ENCODE measurements at places on chromosomes 2 and 18.

GRCh38 chr2:130864830-130865800, 28.4 kb downstream of the ARHGEF4 start:
- peak; percentile 48 for DNase-seq

GRCh38 chr2:74551530-74551929, 2.2 kb downstream of the LOXL3 start:
- no peak for DNase-seq

GRCh38 chr2:222706616-222707015, 35.2 kb downstream of the MOGAT1 start:
- DNase-seq: peak; percentile 71

DNA sequence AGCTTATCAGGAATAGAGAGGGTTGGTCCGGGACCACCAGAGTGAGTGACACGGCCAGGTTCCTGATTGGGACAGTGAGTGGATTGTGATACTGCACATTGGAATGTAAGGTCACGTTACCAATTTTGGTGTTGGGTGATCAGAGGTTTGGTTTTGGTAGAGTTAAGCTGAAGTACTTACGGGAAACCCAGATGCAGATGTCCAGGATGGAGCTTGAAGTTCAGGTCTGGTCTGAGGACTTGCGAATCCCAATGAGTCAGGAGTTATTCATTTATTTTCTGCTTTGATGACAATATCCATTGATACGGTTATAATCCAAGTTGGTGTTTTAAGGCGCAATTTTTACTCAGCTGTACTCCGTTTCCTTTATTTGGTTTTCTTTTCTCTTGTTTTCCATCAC, 273.6 kb downstream of the ALPK2 start:
- DNase-seq: no peak

DNA sequence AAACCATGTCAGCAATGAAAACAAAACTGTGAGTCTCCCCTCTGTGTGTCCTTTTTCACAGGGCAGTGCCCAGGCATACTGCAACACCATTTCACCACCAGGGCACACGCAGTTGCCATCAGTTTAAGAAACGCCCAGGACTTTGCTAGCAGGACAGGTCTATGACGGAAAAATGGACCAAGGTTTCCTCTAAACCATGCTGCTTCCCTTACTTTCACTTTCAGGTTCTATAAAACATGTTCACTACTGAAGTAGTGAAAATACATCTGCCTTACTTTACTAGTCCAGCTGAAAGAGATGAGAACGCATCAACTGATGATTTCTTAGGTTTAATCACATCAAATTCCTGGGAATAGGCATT, 110.5 kb downstream of the TCF4 start:
- peak; percentile 59 for DNase-seq

GRCh38 chr2:150586858-150587257, 99.4 kb upstream of the RND3 start:
- DNase-seq: peak; percentile 86

DNA sequence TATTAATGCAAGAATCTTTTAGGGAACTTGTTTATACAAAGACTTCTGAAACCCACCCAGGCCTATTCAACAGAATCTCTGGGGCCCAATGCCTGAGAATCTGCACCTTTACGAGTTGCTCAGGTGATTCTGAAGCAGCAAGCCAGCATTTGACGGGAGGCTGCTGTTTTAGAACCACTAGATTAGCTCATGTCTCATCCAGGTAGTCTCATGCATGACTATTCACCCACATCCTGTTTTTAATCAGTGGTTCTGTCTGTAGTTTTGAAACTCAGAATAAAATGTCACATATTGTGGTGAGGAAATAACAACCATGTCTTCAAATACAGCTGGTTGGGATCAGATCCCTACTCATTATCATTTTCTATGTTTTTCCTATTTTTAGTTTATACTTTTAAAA, 39.5 kb downstream of the CYTIP start:
- no peak for DNase-seq

GRCh38 chr2:100929147-100929546, 72.9 kb upstream of the RPL31 start:
- DNase-seq: no peak

- DNase-seq: no peak
Measured at GRCh38 chr2:47870641-47871540, 35.4 kb downstream of the FBXO11 start.

DNA sequence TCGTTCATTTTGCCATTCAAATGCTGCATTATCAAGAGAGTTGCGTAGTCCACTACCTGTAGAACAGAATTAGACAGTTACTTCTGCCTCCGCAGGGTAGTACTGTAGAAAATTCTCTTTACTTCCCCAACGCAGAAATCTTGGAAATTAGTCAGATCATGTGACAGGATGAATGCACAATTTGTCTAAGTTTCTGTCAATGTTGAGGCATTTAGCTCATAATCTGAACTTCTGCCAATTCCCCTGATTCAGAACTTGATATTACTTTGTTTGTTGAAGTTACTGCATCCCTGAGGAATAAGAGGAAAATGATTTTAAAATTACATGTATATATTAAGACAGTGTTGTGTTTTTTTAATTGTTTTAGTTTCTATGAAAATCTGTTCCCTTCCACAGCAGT, 83.4 kb downstream of the TTC27 start:
- DNase-seq: peak; percentile 82

DNA sequence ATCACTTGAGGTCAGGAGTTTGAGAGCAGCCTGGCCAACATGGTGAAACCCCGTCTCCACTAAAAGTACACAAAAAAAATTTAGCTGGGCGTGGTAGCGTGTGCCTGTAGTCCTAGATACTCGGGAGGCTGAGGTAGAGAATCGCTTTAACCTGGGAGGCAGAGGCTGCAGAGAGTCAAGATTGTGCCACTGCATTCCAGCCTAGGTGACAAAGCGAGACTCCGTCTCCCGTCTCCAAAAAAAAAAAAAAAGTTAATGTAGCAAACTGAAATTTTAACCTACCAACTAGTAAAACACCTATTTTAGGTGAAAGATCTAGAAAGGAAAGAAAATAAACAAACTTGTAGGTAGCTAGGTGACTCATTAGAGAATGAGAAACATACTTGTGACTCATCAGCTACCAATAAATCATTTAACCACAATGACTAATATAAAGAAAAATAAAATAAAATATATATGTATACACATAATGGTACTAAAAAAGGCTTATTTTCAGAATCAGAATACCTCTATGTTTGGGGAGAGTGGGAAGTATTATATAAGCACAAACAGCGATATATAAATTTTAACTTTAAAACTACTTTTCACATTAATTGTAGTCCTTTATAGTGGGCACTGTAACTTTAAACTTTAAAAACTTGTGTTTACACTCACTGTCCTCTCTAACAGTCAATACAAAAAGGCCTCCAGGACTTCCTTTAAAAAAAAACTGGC, 36.6 kb downstream of the DARS1 start:
- DNase-seq: peak; percentile 67

DNA sequence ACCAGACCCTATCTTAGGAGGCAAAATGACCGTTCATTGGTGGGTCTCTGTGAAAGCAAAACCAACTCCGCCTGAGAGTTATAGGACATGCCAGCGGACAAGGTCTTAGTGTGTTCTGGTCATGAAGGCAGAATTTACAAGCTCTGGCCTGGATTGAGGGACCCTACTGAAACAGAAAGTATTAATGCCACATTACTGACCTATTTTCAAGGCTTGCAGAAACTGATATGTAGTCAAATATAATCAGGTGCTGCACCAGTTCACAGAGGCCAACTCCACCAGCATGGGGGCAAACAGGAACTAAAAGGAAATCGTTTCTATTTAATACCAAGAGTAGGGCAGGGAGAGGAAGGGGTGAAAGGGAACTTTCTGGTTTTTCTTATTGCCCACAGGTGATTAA, 19.7 kb downstream of the TYMS start:
- DNase-seq: no peak

- DNase-seq: peak; percentile 32
Measured at GRCh38 chr2:191436368-191437055, 191.3 kb downstream of the MYO1B start.

DNA sequence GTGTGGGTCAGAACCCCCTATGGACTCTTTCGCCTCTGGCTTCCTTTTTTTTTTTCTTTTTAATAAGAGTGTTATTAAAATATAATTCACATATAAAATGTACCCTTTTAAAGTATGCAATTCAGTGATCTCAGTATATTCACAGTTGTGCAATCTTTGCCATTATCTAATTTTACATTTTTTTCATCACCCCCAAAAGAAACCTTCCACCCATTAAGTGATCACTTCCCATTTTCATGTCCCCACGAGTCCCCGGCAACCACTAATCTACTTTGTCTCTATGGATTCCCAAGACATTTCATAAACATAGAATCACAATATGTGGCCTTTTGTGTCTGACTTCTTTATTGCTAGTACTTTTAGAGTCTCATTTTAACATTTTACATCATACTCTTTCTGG, 38.7 kb upstream of the ANXA4 start:
- no peak for DNase-seq

DNA sequence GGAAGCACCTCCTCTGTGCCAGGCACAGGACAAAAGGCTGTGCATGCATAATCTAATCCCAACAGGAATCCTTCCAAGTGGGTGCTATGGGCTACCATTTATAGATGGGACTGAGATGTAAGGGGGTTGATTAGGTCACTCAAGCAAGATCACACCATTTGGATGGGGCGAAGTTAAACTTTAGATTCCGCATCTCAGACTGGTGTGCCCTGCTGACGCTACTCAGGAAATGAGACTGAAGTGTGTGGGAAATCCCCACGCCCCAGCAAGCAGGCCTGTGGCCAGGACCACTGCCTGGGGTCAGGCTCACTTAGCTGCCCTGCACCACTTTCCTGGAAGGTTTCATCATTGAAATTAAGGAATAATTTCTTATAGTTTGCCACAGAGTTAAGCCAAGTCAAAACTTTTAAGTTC, 70.5 kb upstream of the PPP1CB start:
- DNase-seq: peak; percentile 54

GRCh38 chr2:61177727-61178549, 15.9 kb downstream of the C2orf74 start:
- peak; percentile 40 for DNase-seq

- DNase-seq: no peak
Measured at GRCh38 chr2:114925296-114926255, 483.1 kb downstream of the DPP10 start.

GRCh38 chr2:31534636-31535035, 46.1 kb downstream of the SRD5A2 start:
- DNase-seq: no peak

GRCh38 chr18:46097801-46098615, at the start of gene ATP5F1A:
TSS of gene ATP5F1A (minus strand) at chr18:46098296. CDS start at chr18:46098231, 65 bp downstream.
- DNase-seq: peak; percentile 89

- DNase-seq: no peak
Measured at GRCh38 chr2:125330133-125330532, 1305.0 kb downstream of the CNTNAP5 start.

DNA sequence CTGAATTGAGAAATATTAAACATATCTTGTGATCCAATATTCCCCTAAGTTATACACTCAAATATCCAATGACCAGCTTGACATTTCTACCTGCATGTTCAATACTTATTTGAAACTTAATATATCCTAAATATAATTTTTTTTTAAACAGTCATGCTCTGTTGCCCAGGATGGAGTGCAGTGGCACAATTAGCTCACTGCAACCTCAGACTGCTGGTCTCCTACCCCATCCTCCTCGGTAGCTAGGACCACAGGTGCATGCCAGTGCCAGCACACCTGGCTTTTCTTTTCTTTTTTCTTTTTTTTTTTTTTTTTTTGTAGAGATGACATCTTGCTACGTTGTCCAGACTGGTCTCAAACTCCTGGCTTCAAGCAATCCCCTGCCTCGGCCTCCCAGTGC, 4.2 kb downstream of the KYNU start:
- DNase-seq: no peak

DNA sequence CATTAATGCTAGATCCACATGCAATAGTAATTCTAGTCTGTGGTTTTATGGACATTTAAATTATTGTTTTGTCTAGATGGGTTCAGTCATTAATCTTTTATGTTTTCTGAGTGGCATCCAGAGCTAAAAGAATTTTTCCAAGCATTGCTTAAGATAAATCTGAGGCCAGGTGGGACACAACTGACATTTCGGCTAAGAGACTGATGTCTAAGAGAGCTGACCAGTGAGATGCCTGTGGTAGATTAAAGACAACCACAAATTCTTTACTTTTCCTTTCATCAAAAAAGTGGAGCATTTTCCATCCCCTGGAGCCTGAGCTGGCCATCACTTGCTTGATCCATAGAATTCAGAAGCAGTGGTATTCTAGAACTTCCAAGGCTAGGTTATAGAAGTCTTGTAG, 182.2 kb downstream of the NRP2 start:
- DNase-seq: no peak

- peak; percentile 0 for DNase-seq
Measured at GRCh38 chr2:165274698-165275097, 35.5 kb downstream of the SCN2A start.

DNA sequence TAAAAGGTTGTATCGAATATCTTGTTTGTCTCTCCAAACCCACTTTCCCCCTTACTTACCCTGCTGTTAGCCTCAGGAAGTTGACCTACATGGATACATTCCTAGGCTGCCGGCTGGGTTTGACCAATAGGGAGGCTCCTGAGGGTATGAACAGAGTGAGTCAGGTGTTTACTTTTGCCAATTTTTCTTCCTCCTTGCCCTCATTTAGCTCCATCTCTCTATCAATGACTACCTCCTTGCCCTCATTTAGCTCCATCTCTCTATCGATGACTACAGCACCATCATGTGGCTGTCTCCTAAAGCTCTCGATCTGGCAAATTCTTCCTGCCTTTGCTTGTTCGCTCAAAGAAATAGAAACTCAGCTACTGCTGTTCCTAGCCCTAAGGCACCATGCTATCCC, 571.9 kb upstream of the CRIM1 start:
- DNase-seq: no peak

DNA sequence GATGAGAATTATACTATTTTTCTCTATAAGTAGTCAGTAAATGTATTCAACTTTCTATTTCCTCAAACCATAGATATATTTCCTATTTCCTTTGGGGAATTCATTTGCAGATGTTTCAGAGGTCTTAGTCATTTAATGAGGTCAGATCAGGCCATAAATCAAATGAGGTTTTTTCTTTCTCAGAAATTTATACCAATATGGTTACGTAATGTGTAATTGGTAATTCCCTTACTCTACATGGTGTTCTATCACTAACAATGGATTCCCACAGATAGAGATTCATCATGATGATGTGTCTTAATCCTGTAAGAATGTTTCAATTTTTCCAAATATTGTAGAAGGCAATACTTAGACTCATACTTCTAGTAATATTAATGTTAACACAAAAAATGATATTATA, 108.0 kb downstream of the DPP4 start:
- no peak for DNase-seq

DNA sequence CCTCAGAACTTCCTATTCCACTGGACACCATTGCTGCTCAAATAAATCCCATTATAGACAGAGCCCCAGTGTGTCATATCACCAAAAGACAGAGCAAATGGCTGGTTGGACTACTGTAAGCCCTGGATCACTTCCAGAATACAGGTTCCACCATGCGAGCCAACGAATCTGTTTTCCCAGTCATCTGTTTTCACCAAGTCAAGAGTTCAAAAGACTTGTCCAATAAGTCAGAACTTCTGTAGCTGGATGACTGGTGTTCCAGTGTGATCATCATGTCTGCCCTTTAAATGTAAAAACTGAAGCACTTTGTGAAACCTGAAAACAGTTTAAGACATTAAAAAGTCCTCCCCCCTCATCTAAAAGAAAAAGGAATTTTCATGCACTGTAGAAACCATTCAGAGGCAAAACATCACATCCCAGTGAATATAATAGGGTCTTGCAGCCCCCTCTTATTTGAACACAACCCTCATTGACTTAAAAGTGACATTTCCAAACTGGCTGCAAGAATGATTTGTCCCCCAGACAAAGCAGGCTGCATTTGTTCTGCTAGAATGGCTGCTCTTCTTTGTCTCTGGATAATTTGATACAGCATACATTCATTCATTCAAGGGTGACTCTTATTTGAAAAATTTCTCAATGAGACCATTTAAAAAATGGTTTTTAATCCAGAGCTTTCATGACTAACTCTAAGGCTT, 64.6 kb upstream of the TANC1 start:
- no peak for DNase-seq

All from EH (cell line).